ENCODE measurements at places on chromosomes 6 and 20.

DNA sequence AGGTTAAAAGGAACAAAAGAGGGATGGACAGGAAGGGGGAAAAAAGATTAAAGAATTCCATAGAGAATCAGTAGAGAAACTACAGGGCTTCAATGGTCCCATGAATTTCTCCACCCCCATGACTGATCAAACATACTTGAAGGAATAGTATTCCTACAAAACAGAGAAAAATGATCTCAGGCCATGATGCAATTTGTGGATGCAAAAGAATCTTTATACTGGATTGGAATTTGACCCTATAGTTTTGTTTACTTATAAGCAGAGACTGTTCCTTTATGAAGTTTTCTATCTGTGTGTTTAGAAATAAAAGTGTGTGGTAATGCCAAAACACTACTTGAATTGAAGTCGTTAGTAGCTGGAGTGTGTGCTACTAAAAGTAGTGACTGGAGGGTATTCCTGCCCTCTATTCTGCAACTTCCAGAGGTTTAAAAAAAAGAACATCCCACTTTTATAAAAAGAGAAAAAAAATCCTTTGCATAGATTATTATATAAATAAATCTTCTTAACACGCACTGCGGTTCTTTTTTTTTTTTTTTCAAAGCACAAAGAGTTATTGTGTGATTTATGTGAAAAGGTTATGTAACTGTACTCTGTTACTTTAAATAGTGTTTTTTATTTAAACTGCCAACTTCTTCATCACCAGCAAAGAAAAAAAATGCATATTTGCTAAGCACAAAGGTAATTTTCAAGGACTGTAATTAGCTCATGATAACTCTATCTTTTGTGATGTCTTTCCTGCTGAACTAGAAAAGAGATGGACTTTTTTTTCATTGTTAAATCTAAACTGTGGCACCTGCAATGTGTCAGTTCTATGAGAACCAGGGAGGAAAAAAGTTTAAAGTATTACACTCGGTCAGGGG lies 214.5 kb upstream of the CITED2 start:
- DNase-seq: no peak

- no peak for DNase-seq
Measured at GRCh38 chr6:126967296-126968005, 151.0 kb upstream of the RSPO3 start.

DNA sequence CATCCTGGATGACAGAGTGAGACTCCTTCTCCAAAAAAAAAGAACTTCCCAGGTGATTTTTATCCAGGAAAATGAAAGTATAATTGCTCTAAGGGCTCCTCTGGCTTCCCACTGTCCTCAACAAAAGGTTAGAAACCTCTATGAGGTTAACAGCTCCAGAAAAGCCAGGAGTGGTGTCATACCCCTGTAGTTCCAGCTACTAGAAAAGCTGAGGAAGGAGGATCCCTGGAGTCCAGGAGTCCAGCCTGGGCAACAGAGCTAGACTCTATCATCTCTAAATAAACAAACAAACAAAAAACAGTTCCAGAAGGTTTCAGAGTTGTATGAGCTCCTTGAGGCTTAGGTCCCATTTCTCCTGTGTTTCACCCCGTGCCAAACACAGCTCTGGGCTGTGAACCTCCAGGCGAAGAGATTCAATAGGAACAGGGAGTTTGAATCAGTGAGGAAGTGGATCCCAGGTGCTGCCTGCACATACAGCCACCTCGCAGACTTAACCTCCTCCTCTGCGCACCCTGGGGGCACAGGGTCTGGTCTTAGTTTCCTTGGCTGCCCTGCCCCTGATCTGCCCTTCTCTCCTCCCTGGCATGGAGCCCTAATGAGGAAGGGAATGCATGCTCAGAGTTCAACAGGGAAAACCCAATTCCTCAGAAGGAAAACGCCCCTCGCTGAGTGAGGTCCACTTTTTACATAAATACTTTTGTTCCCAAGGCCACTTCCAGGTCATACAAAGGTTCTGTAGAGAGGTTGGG lies 31.0 kb downstream of the ZC3H12D start:
- DNase-seq: no peak

- peak; percentile 18 for DNase-seq
Measured at GRCh38 chr20:2799271-2799670, 1.2 kb downstream of the CPXM1 start.

DNA sequence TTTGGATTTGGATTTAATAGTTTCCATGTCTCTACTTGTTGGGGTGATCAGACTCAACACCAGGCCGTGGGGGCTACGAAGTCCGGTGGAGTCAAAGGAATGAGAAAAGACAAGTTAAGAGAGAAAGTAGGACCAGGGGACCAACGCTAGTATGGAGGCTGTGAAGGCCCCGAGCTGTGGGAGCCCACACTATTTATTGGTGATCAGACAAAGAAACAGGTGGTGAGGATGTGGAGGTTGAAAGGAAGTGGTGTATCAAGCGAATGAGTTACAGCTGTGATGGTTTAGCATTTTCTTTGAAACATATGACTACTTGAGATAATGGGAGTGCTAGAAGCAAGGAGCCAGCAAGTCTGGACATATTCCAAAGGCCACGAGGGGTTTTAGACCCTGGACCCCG lies 62.4 kb downstream of the AKAP7 start:
- DNase-seq: no peak

- no peak for DNase-seq
Measured at GRCh38 chr20:15682690-15683089, 890.6 kb downstream of the KIF16B start.

DNA sequence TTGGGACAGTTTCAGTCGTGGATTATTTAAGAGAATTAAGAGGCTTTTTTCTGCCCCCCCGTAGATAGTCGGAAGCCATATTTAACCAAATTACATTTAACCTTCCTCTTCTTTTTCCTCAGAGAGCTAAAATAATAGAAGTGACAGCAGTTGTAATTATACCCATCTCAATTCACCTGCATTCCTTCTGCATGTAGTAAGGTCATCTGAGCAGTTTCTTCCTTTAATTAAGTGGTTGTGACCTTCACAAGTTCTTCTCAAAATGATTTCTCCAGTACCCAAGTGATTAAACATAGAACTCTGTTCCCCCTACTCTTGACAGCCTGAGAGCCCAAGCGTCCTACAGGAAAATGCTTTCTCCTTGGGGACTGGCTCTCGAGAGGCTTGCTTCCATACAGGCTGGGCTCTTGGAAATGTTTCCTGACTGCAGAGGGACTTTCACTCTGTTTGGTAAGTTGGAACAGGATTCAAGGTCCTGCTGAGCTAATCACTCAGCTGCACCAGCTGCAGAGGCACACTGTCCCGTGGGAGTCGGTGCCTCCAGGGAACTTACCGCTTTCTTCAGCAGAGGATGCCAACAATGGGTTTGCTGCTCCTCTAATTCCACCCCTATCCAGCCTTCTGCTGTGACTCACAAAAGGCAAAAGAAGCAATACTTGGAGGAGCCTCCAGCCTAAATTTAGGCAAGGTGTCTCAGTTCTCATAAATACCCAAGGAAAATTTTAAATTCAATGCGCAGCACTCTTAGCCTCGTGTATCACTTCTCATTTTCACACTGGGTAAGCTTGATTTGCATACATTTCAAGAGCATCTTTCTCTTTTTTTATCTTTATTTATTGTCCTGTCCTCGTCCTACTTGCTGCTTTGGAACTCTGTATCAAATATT lies 414.9 kb downstream of the KIF16B start:
- DNase-seq: no peak

GRCh38 chr6:87846434-87846833 lies 144.4 kb upstream of the AKIRIN2 start:
- DNase-seq: no peak

- no peak for DNase-seq
Measured at GRCh38 chr6:43636308-43636659, 644 bp downstream of the MAD2L1BP start.

- DNase-seq: no peak
Measured at GRCh38 chr6:84218091-84218490, 9.4 kb downstream of the CEP162 start.

DNA sequence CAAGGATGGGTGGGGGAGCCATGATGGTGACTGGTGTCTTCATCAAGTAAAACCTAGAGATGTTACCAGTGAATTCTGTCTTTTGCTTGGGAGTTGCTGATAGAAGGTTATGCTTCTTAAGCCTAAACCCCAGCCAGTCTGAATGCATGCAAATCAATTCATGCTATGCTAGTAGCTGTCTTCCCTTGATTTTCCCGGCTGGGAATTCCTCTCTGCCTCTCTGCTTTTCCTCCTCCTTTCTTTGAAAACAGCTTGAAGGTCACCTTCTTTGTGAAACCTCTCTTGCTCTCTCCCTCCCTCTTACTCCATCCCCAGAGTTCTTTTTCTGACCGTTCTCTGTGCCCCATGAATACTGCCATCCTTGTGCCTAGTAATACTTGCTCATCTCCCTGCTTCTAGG lies 58.9 kb downstream of the TMEM200A start:
- DNase-seq: no peak

GRCh38 chr20:24317224-24317623 lies 152.2 kb upstream of the SYNDIG1 start:
- DNase-seq: no peak

DNA sequence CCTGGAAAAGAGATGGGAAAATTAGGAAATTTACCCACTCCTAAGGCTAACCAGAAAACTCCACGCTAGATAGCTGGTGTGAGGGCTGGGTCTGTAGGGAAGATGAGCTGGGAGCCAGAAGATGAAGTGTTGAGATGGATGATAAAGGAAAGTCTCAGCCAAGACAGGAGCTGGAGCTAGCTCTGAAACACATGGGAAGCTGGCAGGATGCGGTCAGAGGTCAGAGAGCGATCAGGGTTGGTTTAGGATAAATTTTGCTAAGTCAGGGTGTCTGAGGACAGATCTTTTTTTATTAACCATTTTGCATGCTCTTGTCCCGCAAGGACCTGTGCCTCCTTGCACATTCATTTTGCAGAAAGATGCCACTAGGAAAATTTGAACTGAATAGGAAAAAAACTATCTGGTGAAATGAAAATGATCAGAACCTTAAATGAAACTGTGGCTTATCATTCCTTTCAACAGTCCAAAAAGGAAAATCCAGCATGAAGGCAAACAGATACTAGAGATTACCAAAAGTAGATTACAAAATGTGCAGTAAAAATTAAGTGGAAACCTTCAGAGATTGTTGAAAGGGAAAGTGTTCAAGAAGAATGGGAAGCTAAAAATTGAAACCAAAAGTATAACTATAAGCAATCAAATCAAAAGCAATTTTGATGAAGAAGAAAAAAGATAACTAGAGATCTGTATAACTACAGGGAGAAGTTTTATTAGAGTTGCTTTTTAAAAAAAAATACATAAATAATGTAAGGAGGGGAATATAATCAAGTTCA lies 10.7 kb upstream of the EDN1 start:
- no peak for DNase-seq

GRCh38 chr6:7086488-7086887 lies 21.3 kb upstream of the RREB1 start:
- no peak for DNase-seq

DNA sequence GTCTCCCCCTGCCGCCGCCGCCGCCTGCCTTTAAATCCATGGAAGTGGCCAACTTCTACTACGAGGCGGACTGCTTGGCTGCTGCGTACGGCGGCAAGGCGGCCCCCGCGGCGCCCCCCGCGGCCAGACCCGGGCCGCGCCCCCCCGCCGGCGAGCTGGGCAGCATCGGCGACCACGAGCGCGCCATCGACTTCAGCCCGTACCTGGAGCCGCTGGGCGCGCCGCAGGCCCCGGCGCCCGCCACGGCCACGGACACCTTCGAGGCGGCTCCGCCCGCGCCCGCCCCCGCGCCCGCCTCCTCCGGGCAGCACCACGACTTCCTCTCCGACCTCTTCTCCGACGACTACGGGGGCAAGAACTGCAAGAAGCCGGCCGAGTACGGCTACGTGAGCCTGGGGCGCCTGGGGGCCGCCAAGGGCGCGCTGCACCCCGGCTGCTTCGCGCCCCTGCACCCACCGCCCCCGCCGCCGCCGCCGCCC lies 474 bp downstream of the CEBPB start:
- DNase-seq: peak; percentile 76

DNA sequence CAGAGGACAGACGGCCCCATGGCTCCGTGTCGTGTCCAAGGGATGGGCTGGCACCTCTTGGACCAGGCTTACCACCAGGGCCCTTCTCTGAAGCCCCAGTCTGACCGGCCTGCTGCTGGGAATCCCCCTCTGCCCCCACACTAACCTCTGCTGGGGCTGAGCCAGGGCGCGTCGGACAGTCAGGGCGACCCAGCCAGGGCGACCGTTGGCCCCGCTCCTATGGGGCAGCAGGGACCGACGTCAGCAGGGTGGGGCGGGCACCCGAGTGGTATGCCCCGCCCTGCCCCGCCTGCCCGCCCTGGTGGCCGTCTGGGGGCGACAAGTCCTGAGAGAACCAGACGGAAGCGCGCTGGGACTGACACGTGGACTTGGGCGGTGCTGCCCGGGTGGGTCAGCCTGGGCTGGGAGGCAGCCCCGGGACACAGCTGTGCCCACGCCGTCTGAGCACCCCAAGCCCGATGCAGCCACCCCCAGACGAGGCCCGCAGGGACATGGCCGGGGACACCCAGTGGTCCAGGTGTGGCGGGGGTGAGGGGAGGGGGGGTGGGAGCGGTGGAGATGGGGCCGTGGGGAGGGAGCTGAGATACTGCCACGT lies at the start of gene SLC17A9:
SLC17A9 (plus strand) TSS at position 337 of the 595 bp plus-strand sequence; CDS start at position 459, 122 bp downstream.
- DNase-seq: peak; percentile 67

- peak; percentile 73 for DNase-seq
Measured at GRCh38 chr20:42082611-42083010, 464.4 kb upstream of the CHD6 start.

DNA sequence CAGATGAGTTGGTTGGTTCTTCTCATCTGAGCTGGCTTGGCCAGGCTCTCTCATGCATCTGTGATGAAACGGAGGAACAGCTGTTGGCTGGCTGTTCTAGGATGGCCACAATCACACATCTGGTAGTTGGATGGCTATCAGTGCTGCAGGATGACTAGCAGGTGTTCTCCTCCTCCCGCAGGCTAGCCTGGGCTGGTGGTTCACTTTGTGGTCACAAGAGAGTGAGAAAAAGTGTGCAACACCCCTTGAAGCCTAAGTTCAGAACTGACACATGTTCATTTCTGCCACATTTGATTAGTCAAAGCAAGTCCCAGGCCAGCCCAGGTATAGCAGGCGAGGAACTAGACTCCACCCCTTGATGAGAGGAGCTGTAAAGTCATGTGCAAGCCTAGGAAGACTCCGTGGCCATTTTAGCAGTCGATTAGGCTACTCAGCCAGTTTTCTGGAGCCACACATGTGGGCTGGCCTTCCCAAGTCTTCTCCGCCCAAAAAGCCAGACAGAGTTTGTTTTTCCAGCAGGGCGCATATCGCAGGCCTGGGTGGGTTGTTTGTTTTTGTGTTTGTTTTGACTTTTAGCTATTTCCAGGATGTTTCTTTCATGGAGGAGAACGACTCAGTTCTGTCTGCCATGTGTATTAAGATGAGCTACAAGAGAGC lies 120.8 kb downstream of the ISM1 start:
- DNase-seq: no peak

GRCh38 chr20:14989535-14990290 lies 652.3 kb upstream of the FLRT3 start:
- no peak for DNase-seq

GRCh38 chr6:154039231-154039842 lies at the start of gene OPRM1:
Gene OPRM1, plus strand, starts transcription at chr6:154039240. Its CDS starts 305 bp downstream, at chr6:154039545.
- peak; percentile 79 for DNase-seq

DNA sequence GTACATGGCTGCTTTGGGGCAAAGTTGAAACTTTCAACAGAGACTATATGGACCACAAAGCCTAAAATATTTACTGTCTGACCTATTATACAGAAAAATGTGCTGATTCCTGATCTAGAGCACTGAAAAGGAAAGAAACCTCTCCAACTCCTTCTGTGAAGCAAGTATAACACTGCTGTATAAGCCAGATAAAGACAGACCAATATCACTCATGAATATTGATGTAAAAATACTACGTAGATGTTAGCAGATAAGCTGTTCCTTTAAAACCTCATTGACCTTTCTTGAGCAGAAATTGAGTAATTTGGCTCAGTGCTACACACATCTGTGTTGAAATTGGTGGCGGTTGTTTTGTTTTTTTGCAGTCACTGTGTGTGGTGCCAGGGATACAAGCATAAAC lies 69.9 kb upstream of the HDAC2 start:
- no peak for DNase-seq

Measured in right hindlimb (tissue), 1 donor.